Activated CD4-positive, alpha-beta T cell treated with anti-CD3 and anti-CD28 coated beads for 24 hours (primary cell): ENCODE measurements at places on chromosomes 5 and 9.

- DNase-seq: no peak
These were observed 767.7 kb downstream of the DTWD2 start for GRCh38 chr5:118220556-118221195.

GRCh38 chr9:135090547-135090946 lies 3.1 kb downstream of the OLFM1 start:
- DNase-seq: no peak

GRCh38 chr5:126519637-126520592 lies 75.1 kb downstream of the ALDH7A1 start:
- no peak for DNase-seq

DNA sequence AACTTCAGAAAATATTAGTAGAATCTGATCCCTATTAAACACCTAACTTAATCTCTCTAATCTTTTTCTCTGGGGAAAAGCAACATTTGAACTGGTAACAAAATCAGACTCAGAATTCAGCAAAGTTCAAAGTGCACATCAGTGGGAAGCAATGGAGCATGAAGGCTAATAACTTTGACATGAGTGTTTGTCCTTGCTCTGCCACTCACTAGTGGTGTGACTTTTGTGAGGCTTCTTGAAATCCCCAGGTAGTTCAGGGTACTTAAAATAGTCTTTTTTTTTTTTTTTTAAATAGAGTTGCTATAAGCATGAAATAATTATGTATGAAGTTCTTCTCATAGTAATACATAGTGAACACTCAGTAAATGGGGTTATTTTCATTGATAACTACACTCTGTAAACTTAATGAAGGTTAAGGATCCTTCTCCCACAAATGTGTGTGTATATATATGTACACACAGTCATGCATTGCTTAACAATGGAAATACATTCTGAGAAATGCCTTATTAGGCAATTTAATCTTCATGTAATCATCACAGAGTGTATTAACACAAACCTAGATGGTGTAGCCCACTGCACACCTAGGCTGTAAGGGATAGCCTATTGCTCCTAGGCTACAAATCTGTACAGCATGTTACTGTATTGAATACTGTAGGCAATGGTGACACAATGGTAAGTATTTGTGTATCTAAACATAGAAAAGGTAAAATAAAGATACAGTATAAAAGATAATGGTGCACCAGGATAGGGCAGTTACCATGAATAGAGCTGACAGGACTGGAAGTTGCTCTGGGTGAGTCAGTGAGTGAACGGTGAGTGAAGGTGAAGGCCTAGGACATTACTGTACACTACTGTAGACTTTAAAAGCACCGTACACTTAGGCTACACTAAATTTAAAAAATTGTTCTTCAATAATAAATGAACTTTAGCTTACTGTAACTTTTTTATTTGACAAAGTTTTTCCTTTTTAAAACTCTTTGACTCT lies 73.3 kb upstream of the HMHB1 start:
- DNase-seq: no peak

DNA sequence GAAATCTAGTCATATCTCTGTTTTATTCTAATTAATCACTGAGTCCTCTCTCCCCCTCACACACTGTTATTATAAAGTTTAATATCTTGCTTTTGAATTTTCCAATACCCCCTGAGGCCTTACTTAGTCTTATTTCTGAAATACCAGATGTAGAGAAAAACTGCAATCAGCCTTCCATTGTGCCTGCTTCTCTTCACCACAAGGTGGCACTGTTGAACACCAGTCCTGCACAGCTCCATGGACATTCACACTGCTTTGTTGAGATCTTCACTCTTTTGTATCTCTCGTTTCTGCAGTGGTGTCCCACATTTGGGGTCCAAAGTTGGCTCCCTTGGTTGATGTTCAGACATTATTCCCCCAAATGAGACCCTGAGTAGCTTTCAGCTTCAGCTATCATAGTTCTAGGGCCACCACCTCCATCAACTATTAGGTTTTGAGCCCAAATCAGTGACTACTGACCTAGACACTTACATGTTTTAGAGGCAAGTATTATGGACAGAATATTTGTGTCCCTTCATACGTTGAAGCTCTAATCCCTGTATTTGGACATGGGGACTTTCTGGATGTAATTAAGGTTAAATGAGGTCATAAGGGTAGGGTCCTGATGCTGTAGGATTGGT lies 24.3 kb downstream of the BOD1 start:
- DNase-seq: no peak

DNA sequence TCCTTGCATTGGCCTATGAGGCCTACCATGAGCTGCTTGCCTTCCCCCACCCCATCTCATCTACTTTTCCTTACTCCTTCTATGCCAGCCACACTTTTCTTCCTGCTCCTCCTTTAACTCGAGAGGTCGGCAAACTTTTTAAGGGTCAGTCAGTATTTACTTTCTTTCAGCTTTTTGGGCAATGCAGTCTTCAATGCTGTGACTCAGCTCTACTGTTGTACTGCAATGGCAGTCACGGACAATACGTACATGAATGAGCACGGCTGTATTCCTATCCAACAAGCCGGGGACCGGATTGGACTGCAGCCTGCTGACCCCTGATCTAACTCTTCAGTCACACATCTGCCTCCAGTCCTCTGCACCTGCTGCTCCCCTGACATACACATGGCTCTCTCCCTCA lies 602 bp upstream of the ACTL7A start:
- DNase-seq: no peak

- no peak for DNase-seq
These were observed 275.1 kb upstream of the PTGER4 start for GRCh38 chr5:40404613-40405012.

GRCh38 chr5:39453606-39454005 lies 28.8 kb upstream of the DAB2 start:
- no peak for DNase-seq

GRCh38 chr9:38447703-38448102 lies 23.4 kb upstream of the IGFBPL1 start:
- DNase-seq: no peak

- no peak for DNase-seq
These were observed 115.3 kb downstream of the NREP start for GRCh38 chr5:111641533-111642233.

DNA sequence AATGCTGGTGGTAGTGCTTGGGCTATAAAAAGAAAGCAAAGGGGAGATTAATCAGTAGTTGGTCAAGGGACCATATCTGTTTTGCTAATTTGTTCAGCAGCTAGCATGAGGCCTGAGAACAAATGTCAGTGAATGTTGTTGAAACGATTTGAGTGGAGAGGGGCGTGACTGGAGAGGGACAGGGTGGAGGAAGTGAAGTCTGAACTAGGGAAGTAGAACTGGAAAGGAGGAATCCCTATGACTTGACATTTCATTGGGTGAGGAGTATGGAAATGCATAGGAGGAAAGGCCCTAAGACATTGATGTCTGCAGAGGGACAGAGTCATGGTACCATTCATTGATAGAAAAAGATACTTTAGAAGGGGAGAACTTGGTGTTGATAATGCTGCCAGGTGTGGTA lies 19.7 kb downstream of the TLE4 start:
- no peak for DNase-seq

DNA sequence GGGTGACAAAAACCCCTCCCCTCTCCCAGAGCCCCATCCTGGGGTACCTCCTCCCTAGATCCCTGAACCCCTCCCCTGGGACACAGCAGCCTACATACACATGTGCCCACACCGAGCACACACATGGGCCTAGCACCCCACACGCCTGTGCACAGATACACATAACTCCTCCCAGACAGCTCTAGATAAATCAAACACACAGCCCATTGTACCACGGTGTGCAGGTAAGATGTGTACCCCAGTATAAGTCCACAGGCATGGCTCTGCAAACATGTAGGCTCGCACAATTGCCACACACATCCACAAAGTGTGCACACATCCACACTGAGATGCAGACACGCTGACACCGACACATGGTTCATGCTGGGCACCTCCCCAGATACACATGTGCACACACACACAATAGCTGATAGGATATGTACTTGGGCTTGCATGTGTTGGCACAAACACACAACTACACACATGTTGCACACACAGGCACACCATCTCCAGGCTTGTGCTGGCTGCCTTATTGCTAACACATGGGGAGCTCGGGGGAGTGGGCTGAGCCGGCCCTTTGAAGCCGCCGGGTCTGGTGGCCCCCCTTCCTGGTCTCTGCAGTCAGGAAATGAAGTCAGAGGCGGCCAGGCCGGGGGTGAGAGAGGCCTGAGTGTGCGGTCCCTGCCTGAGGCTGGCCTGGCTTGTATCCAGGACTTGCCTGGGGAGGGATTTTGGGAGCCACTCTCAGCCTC lies 30.2 kb downstream of the GOLGA2 start:
- DNase-seq: no peak

GRCh38 chr9:38194870-38195269 lies 125.8 kb upstream of the SHB start:
- no peak for DNase-seq

DNA sequence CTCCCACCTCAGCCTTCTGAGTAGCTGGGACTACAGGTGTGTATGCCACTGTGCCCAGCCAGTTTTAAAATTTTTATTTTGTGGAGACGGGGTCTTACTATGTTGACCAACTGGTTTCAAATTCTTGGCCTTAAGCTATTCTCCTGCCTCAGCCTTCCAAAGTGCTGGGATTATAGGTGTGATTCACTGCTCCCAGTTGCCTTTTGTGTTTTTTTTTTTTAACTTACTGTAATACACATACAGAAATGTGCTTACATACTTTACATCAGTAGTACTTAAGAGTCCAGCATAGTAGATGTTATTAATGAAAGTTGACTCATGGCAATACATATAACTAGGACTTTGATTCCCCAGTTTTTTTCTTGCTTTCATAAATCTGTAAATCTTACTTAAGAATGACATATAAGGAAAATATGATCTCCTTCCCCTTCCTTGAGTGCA lies 4.7 kb downstream of the MAN2A1 start:
- DNase-seq: no peak

GRCh38 chr5:89399548-89399947 lies 516.6 kb upstream of the MEF2C start:
- no peak for DNase-seq

DNA sequence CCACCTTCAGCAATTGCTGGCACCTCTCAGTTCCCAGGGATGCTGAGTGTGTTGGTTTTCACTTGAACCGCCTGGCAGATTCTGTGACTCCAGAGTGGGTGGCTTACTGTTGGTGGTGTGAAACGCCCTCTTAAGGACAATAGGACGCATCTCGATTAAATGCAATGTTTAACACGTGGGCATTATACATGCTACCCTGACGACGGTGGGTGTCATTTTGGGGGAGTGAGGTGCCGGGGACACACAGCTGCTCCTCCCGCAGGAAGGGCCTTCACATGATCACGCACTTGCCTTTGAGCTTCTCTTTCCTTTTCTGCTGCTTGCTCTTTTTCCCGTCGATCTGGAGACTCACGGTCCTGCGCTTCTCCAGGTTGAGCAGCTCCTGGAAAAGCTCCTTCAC lies 29.7 kb downstream of the DIRAS2 start:
- DNase-seq: no peak

- DNase-seq: no peak
These were observed 70.6 kb downstream of the MAST4 start for GRCh38 chr5:66666778-66667177.

DNA sequence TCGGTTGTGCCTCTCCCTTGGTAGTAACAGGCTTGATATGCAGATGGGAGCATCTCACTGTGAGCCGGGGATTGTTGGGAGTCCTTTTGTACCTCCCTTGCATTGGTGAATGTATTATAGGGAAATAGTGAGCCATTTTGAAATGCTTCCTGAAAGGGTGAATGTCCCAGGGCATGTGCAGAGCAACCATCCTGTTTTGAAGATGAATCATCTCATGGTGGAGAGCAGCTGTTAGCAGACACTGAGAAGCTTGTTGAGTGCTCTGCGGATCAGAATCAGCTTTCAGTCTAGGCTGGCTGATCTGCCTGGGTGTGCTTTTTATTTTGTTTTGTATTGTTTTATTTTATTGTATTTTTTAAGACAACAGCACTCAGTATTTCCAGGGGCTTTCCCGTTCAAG lies 29.7 kb downstream of the SLC36A1 start:
- DNase-seq: no peak

DNA sequence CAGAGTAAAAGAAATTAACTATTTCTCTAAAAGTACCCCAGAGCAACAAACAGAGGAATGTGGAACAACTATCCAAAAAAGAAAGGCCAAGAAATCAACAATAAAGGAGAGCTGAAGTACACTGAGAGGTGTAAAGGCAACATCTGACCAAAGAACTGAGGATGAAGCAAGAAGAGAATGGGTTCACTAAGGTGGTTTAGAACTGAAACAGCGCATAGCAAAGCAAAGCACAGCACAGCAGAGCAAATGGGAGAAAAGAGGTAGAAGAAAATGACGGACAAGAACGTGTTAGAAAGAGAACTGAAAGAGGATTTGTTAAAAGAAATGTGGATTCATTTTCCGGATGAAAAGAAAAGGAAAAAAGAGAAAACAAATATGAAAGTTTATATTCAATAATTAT lies 25.8 kb downstream of the RFX3 start:
- no peak for DNase-seq

DNA sequence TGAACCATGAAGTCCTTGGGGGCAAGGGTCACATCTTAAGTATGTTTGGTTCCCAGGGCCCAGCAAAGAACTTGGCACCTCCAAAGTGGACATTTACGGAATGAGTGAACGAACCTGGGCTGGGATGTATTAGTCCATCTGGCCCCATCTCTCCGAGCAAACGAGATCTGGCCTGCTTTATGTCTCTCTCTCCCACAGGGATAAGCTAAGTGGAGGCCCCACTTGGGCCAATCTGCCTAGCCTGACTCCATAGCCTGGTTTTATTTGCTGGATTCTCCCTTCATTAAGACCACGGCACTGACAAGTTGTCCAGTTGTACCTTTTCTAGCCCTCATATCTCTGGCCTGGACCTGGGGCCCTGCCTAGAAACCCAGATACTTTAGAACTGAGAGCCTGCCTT lies 2.1 kb downstream of the TTLL11 start:
- DNase-seq: no peak

DNA sequence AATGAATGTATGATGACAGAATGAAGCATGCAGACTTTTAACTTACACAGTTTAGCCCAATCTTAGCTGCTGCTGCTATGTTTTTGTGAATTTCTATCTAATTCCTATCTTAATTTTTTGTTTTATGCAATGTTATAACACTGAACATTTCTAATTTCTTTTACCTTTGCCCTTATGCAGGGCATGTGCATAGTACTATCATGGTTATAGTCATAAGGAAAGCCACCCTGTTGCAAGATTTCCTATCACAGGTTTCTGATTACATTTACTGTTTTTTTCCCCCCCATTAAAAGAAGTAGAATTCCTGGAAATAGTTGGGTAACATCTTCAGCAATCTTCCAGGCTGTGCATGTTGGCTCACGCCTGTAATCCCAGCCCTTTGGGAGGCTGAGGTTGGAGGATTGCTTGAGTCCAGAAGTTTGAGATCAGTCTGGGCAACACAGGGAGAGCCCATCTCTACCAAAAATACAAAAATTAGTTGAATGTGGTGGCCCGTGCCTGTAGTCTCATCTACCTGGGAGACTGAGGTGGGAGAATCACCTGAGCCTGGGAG lies 164.4 kb downstream of the KDM4C start:
- DNase-seq: no peak
